ENCODE measurements at places on chromosomes 4 and X.

DNA sequence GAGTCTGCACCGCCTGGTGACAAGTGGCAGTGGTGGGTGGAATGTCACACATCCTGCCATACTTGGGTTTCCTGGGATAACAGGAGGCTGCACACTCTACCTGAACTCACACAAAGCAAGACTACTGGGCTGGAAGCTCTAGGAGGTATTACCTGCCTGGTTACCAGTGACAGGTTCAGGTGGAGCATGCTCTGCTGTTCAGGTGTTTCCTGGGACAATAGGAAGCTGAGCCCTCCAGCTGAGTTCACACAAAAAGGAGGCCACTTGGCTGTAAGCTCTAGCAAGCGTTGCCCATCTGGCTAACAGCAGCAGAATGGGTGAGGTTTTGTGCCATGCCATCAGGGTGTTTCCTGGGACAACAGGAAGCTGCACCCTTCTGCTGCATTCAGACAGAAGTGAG, 17.4 kb upstream of the UGT2B7 start:
- no peak for DNase-seq

- peak; percentile 70 for DNase-seq
These were observed 474.3 kb upstream of the FTHL17 start for GRCh38 chrX:31546126-31546525.

DNA sequence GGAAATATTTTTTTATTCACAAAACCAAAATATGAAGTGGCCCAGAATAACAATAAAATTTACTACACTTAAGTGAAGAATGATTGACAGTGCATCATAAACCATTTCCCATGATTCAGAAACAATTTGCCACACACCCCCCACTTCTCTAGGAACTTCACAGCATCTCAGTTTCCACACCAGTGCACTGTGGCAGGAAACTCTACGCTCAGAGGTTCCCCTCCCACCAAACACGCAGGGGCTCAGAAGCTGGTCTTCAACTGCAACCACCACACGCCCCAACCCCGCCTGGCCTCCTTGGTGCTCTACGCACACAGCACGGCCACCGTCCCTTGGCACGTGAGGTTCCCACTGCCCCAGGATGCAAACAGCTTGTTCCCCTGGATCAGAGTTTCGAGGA, 63.7 kb downstream of the ZFYVE28 start:
- DNase-seq, result no peak

DNA sequence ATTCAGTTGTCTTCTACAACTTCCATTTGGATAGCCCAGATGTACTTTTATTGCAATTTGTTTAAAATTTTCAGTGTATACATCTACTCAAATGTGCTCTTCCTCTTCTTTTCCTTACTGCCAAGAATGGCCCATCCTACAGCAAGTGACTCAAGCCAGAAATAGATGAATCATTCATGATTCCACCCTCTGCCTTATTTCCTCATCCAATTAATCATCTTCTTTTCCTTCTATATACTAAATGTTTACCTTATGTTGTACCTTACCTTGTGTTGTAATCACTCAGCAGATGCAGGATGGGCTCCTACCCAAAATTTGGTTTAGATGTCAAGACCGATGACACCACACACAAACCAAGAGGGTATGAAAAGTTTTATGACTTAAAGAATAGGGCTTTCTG, 437.8 kb downstream of the GRXCR1 start:
- no peak for DNase-seq

DNA sequence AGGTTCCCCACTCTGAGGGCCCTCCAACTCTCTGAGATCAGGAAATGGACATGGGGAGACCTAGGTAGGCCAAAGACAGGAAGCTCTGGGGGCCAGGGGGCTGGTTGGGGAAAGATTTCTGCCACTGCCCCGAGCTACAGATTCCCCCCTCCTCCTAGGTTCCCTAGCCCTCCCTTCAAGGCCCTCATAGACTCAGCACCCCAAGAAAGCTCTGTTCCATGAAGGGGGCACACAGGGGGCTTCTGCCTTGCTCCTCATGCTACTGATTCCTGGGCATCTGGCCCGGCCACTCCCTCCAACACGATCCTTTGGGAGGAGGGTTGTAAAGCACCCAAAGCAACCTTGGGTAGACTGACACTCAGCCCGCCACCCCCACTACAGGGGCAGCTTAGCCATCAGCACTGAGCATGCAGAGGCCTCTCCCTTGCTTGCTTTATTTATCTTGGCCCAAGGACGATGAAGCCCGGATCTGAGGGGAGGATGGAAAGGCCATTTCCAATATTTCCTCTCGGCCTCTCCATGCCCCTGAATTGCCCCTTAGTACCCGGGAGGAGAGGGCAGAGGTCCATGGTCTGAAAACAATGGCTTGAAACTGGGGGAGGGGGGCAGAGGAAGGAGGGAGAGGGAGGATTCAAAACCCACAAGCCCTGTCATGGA, 146.7 kb downstream of the PJA1 start:
- DNase-seq, result no peak

GRCh38 chrX:48601741-48602394, 4.6 kb downstream of the WDR13 start:
- no peak for DNase-seq

- peak; percentile 86 for DNase-seq
These were observed 395.2 kb downstream of the MID1IP1 start for GRCh38 chrX:39196192-39197102.

- DNase-seq, result no peak
These were observed 47.0 kb upstream of the PGRMC1 start for GRCh38 chrX:119189115-119189514.

- DNase-seq, result peak; percentile 79
These were observed 165.9 kb upstream of the NDST4 start for GRCh38 chr4:115279330-115279729.

GRCh38 chr4:125104616-125105015, 210.1 kb upstream of the FAT4 start:
- no peak for DNase-seq

DNA sequence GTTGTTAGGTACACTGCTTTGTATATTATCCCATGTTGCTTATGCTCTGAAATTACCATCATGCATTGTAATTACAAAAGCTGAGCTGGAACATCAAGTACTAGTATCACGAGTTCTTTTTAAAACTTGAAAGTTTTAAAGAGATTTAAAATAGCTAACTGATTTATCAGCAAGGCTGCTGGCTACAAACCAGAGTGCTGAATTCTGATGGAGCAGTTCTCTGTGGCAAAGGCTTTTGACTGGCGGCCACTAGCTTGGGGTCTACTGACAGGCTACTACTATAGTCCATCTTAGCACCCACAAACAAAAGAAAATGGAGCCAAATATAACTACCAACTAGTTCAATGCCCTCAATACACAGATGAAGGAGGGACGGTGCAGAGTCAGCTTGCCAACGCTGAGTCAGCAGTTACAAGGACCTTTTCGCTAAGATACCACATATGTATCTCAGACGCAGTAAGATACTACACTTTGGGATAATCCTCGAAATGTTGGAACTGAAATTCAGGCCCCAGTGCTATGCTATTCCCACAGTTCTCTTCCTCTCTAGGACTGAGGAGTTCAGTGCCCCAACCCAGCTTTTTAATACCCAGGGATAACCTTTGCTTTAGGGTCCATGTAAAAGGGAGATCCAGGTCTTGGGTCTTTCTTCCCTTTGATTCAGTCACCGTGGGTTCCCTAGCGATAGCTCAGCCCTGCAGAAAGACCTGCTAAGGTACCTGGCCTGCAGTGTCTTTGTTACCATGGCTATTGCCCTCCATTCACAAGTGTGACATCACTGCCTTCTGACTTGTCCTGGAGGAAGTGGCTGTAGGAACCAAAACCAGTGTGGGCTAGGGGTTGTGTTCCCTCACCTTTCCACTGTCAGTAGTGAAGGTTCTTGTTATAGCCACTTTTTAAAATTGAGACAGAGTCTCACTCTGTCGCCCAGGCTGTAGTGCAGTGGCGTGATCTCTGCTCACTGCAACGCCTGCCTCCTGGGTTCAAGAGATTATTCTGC, 22.8 kb downstream of the MFAP3L start:
- no peak for DNase-seq
